ENCODE measurements at places on chromosomes 12 and 14. TPM values are rescaled to one million over a fixed set of nuclear protein-coding genes. Genes with fewer than 3 reads are reported as not detected.

IFNG-AS1 gene
- polyA plus RNA-seq, result not detected

ZNF385A gene
- 2.9 TPM for polyA plus RNA-seq

CLEC9A gene
- polyA plus RNA-seq, result not detected

GLIPR1 gene
- 322 TPM for polyA plus RNA-seq

ALDH2 gene
- polyA plus RNA-seq, result 41.2 TPM
